ENCODE measurements at places on chromosomes 7 and 10.

GRCh38 chr7:102063690-102064180 is 222.9 kb upstream of the SH2B2 start:
- no peak for DNase-seq

- no peak for DNase-seq
Measured at GRCh38 chr10:983971-984655, 4.1 kb upstream of the GTPBP4 start.

- no peak for DNase-seq
Measured at GRCh38 chr10:30877111-30877510, 154.6 kb downstream of the ZNF438 start.

GRCh38 chr7:122886357-122887081 is at the start of gene CADPS2:
TSS of gene CADPS2 (minus strand) at chr7:122886460. CDS start at chr7:122886337, 123 bp downstream.
- peak; percentile 81 for DNase-seq

- DNase-seq = no peak
Measured at GRCh38 chr10:73576178-73576889, 14.8 kb downstream of the USP54 start.

DNA sequence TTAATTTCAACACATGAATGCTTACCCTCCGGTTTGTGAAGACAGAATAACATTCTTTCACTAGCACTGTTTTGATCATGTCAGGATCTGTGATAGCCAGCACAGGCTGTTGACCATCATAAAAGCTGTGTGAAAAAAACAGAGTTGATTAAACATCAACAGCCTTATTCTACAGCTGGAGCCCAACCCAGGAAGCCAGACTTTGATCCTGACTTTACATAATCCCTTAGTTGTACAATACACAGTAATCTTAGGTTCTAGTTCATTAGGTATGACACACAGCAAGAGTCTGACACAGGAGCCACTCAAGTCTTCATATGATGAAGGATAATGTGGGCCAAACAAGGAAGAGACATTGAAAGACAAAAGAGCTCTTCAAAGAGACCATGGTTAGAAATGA is 11.4 kb downstream of the CYP3A4 start:
- no peak for DNase-seq

DNA sequence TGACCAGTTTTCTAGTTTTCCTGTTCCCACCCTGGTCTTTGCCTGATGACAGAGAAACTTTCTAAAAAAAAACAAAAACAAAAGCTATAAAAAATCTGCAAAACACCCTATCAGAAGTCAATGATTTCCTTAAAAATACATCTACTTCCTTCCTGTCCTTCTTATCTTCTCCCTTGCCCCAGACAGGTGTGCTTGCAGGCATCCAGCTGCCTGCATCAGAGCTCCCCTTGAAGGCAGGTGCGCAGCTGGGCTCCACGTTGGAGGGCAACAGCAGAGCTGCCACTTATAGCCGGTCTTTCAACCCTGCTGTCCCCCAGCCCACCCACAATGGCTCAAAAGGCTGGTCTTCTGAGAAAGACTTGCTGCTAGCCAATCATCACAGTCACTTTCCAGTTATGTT is 29.8 kb downstream of the UBE2D4 start:
- no peak for DNase-seq

- no peak for DNase-seq
Measured at GRCh38 chr7:91425149-91425548, 160.9 kb downstream of the FZD1 start.

- no peak for DNase-seq
Measured at GRCh38 chr10:117350909-117351308, 24.3 kb downstream of the PDZD8 start.

- DNase-seq = no peak
Measured at GRCh38 chr7:126698909-126699308, 553.8 kb downstream of the GRM8 start.

DNA sequence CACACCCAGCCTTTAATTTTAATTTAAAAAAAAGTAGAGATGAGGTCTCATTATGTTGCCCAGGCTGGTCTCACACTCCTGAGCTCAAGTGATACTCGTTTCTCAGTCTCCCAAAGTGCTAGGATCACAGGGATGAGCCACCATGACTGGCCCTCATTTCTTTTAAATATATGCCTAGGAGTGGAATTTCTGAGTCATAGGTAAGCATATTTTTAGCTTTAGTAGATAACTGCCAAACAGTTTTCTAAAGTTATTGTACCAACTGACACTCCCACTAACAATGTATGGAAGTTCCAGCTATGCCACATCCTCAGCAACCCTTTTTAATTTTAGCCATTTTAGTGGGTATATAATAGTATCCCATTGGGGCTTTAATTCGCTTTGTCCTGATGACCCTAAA is 13.8 kb upstream of the PPIF start:
- no peak for DNase-seq

DNA sequence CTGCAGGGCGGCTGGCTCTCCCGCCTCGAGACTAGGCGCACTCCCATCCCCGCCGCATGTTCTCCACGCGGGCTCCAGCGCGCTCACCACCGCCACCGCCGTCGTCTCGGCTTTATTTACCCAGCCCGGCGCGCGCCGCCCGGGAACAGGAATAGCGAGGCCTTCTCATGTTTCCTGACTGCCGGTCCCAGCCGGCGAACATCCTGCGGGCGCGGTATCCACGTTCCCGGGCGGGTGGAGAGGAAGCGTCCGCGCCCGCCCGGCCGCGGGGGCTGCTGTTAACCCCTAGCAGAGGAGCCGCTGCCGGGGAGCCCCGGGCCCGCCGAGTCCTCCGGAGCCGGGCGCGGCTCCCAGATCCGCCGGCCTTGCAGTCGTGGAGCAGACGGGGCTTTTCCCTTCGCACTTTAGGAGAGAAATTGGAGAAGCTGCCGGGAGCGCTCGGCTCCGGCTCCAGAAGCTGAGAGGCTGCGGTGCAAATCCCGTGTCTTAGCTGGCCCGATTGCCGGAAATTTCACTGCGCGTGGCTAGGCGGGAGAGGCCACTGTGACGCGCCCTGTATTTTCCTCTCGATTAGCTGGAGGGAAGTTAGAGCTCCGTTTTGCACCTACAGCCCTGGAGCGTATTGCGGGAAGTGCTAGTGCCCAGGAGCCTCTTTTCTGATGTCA is at the start of gene MKX:
MKX (minus strand) TSS at position 88 of the 665 bp plus-strand sequence. CDS start 2,404 bp downstream, outside the sequence.
- DNase-seq = no peak

DNA sequence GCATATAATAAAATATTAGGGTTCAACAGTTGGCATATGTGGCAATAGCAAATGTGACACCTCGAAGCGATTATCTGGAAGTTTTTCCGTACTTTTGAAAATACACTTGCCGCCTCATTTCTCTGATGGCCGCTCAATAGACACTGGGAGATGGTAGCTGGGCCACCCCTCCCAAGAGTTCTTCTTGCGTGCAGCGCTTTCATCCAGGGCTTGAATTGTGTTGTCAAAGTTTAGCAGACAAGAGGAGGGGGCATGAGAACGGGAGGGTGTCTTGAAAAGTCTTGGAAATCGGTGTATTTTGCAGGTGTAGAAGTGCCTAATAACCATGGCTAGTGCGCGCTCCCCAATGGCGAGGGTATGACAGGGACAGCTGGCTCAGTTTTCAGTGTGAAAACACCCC is 8.5 kb downstream of the PTF1A start:
- no peak for DNase-seq

DNA sequence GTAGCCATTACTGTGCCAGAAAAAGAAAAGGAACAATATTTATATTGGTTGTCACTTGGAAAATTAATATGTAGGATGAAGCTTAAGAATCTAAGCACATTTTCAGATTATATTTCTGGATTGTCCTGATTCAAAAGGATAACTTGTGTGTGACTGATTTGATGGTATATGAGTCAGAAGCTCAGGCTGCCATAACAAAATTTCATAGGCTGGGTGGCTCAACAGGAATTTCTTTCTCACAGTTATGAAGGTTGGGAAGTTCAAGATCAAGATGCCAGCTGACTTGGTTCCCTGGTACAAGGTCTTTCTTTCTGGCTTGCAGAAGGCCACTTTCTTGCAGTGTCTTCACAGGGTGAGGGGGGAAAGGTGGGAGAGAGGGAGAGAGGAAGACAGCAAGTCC is 108.5 kb downstream of the ST7 start:
- DNase-seq = no peak

GRCh38 chr7:40647719-40648118 is 512.9 kb downstream of the SUGCT start:
- no peak for DNase-seq

- DNase-seq = no peak
Measured at GRCh38 chr7:1712907-1713501, 42.9 kb downstream of the ELFN1 start.

DNA sequence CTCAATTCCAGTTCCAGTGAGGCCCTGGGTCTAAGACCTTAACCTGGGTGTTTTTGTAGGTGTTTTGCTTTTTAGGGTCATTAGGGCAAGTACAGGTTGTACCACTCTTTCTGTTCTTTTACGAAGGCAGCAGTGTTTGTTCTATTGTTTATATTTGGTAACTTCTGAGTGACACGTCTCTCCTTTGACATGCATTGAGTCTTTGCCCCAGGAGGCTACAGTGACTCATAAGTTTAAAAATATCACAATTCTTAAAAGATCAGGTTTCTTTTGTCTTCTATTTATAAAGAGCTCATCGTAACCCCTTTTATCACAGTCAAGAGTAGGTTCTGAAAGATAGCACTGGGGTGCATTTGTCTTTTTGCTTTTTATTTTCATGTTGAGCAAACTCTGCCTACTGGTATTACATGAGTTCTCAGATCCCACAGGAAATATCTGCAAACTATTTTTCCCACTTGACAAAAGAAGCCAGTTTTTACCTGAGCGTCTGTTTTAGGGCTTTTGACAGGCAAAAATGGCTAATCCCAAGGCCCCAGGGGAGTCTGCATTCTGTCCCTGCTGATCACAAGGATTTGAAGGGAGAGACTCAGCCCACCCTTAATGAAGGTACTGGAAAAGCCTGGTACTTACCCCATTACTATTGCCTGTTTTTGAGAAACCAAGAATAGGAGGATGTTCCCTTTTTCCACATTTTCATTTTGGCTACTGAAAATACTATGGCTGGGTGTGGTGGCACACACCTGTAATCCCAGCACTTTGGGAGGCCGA is 7.9 kb downstream of the NUDT13 start:
- no peak for DNase-seq

GRCh38 chr10:62456611-62457101 is 82.5 kb downstream of the ZNF365 start:
- no peak for DNase-seq

DNA sequence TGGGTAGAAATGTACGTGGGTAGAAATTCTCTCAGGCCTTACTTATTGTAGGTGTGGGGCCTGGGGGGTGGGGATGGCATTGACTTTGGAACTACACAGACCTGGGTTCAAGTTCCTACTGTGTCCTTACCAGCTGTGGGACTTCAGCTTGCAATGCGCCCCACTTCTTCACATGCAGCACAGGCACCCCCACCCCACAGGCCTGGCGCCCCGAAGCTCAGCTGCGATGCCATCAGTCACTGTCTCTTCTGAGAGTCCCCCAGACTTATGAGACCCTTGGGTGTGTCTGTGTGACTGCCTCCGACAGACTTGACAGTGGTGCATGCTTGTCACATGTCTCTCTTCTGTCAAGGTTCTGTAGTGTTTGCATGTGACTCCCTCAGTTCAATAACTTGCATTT is 3.1 kb upstream of the AP5Z1 start:
- DNase-seq = no peak

- no peak for DNase-seq
Measured at GRCh38 chr10:72385724-72386123, 31.0 kb upstream of the DNAJB12 start.

DNA sequence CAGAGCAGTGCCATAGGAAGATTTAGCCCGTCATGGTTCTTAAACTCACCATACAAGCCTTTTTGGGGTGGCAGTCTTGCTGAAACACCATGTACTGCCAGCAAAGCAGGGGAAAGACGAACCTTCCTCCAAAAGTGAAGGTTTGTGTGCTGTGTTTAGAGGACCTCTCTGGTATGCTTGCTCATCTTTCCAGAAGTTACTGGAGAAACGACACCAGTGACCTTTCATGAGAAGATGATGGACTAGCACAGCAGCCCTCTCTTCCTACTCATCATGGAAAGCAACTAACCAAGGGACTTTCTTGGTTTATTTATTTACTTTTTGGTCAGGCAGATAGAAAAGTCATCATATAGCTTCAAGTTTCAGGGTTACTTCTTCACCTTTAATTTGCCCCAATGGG is 247.4 kb downstream of the PTEN start:
- no peak for DNase-seq

- DNase-seq = no peak
Measured at GRCh38 chr10:93445978-93446720, 36.0 kb downstream of the MYOF start.

DNA sequence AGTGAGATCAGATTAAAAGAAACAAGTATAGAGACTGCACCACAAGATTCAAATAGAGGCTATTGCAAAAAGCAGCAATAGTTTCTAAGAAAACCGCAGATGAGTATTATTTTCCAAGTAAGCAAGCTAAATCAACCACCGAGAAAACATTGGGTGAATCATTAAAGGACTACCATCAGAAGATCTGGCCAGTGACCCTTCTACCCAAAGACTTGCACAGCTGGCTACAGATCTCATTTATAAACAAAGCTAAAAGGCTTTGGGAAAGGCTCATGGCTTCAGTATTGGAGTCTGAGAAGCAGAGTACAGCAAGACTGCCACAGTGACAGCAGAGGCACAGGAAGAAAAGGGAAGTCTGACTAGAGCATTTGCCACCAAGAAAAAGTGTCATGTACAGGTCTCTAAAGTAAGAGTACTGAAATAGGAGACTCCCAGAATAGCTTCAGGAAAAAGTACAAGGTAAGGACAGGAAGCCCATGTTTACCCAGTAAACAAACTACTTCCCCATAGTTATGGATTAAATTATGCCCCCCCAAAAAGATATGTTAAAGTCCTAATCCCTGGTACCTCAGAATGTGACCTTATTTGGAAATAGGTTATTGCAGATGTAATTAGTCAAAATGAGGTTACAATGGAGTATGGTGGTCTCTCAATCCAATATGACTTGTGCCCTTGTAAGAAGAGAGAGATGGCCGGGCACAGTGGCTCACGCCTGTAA is 19.0 kb downstream of the STEAP1 start:
- DNase-seq = no peak

DNA sequence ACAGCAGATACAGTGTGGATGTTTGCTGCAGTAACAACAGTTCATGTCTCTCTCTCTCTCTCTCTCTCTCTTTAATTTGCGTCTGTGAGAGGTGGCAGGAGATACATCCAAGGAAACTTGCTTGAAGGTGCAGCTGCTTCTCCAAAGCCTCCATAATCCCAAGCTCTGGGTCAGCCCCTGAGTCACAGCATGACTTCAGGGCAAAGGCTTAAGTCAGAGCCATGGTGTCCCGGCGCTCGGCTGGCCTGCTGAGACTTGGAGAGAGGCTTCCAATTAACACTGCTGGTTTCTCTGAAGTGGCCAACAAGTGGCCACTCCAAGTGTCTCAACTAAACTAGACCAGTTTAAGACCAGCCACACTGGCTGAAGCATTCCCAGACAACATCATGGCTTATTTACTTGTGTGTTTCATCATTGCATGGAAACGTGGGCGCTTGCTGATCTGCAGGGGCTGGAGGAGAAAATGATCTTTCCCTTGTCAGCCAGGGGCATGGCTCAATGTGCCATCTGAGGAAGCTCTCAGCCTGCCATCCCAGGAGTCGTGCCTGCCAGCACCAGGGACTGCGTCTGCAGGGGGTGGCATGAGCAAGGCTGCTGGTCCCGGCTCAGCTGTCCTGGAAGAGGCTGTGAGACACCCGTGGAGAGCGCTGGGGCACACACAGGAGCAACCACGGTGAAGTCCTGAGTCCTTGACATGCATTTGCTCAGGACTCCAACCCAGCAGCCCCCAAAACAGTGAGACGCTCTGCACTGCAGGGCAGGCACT is 254.2 kb downstream of the COBL start:
- DNase-seq = no peak

Data from 8988T (cell line).